Activated CD4-positive, alpha-beta T cell treated with anti-CD3 and anti-CD28 coated beads, Interleukin-10, Interleukin-2, amounts not matched to agents 100 ng/mL and 50 ng/mL, durations not matched to agents 16 hours and 8 hours (primary cell): ENCODE measurements at places on chromosomes 5 and 9.

- no peak for DNase-seq
These were observed 127.5 kb upstream of the CCNG1 start for GRCh38 chr5:163309914-163310313.

DNA sequence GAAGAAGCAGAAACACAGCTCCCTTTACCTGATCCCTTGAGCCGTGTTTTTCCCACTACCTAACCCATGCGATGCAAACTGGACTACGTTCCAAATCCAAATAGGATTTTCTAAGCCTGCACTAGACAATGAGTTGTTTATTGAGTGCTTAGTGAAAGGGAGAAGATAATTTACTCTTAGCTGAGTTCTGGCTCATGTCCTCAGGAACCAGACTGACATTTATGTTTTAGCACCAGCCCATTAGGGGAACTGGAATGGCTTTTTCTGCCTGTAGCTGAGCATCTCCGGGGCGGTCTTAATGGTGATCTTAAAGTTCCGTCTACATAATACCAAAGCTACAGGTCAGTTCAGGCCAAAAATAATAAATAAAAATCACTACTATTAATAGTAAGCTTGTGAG, 81.5 kb downstream of the SH3TC2 start:
- no peak for DNase-seq

- no peak for DNase-seq
These were observed 419.4 kb downstream of the SEMA5A start for GRCh38 chr5:9126490-9126889.

DNA sequence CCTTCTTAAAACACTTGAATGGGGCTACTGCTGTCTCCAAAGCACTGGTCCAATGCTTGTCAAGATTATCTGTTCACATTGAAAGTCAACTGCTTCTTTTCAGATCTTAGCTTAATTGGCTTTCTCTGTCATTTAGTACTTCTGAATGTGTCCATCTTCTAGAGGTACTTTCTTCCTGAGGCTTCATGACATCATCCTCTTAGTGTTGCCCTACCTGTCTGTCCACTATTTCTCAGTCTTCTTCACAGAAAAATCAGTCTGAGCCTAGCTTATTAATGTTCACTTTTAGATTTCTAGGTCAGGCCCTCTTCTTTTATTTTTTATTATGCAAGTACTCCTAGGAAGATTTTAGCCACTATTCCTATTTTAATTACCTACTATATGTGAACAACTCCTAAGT, 899.9 kb downstream of the DTWD2 start:
- DNase-seq, result no peak

DNA sequence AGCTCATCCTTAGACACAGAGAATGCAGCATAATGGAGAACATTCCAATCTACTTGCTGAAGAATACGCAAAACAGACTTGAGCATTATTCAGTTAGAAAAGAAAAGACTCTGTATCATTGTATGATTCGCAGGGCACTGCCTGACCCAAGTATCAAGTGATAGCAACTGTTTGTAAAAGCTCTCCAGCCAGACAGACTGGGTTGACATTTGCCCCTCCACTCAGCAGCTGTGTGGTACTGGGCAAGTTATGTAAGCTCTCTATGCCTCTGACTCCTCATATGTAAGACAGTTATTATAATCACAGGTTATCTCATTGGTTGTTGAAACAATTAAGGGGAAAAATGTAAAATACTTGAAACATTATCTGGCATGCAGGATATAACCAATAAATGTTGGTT, 505.0 kb downstream of the ELAVL2 start:
- no peak for DNase-seq

DNA sequence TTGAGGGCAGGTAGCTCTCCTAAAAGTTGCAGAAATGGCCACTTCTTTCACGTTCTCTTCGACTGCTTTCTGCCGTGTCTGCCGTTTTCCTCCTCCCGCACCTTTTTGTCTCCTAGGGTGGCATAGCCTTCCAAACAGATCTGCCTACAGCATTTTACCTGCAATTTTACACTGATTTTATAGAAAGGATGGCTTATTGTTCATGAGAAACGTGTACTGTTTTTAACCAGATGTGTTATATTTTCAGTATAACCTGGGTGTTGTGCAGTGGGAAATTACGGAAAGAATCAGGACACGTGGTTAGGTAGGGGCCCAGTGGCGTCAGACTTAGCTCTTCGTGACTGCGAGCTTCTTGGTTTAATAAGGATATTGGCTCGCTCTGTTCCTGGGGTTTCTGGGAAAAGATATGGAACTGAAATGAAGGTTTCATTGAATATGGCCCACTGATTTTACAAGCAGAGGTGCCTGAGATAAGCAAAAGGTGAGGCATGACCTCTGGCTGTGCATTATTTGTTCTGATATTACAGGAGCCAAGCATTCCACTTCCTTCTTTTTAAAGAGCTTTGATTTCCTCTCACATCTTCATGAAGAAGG, 43.7 kb upstream of the PRSS3 start:
- no peak for DNase-seq

DNA sequence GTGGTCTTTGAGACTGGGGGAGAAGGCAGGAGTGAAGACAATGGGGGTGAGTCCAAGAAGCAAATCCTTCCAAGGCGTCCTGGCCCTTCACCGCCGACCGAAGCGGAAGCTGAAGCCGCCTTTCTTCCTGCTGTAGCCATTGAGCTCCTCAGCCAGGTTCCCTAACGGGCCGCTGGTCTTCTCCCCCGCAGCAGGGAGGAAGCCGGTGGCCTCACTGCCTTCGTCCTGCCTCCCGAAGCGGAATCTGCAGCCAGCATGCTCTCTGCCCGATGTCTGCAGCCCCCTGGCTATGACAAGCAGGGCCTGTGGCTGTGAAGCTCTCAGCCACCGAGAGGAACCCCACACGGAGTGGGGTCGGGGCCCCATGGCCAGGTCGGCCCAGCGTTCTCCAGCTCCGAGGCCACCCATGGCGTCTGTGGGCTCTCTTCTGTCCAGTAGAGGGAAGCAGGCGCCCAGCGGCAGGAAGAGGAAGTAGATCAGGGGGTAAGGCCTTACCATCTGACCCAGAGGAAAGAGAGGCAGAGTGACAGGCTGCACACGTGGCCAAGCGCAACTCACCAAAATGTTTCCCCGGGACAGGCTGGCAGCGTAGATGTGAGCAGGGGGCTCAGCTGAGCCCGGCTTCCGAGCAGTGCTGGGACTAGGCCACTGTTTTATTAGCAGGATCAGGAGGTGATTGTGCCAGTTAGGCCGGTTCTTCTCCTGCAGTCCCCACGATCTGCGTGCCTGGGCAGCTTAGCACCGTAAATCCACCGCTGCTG, 3.1 kb downstream of the QRFP start:
- no peak for DNase-seq

DNA sequence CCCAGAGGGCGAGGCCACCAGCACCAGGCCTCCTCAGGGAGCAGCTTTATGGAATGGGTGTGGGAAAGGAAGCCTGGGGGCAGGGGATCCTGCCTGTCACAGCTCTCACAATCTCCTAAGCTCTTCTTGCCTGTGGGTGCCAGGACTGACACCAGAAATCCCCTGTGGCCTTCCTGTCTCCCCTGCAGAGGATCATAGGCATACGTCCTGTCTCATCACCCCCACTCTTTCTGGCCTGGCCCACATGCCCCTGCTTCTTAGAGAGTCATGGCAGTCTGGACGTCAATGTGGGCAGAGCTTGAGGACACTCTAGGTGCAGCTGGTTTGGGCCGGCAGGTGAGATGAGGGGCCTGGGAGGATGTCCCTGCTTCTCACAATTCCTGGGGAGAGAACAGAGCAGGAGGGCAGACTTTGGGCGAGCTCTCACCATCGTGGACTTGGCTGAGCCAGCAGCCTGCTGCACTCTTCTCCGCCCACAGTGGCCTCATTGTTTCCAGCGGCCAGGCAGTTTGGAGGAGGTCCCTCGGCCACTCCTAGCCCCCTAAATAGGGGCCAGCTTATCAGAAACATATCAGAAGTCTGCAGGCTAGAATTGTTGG, 67.3 kb upstream of the ZFR start:
- DNase-seq, result peak; percentile 13

DNA sequence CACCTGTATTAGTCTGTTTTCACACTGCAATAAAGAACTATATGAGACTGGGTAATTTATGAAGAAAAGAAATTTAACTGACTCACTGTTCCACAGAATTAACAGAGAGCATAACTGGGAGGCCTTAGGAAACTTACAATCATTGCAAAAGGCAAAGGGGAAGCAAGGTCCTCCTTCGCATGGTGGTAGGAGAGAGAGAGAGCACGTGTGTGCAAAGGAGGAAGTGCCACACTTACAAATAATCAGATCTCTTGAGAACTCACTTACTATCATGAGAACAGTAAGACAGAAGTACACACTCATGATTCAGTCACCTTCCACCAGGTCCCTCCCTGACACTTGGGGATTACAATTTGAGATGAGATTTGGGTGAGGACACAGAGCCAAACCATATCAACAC, 258.7 kb downstream of the TRIM32 start:
- DNase-seq, result no peak
